ENCODE measurements at places on chromosomes 16 and 17.

- DNase-seq, result no peak
Measured at GRCh38 chr17:41730479-41730878, 4.0 kb downstream of the HAP1 start.

DNA sequence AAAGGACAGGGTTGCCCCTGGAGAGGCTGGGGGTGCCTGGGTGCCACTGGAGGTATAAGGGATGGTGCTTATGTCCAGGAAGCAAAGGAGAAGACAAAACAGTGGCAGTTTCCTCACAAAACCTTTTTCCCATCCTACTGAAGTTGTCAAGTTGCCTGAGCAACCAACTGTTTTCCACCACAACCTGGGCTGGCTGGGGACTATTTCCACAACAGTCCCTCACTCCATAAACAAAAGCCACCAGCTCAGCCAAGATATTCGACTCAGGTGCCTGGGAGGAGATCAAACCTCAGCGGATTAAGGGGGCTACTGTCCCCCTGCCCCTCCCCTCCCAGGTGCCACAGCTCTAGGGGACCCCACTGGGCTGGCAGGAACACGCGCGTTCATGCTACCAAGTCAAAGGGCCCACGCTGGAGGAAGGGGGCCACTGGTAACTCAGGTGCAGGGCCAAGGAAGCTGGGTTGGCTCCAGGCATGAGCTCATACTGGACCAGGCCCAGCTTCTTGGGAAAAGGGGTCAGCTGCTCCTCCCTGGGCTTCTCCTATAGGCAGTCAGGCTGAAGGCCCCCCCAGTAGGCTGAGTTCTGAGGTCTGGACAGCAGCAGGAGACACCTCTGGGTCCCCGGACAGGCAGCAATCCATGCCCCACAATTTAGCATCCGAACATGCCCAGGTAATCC, 45.7 kb upstream of the MRPS23 start:
- DNase-seq, result no peak

- no peak for DNase-seq
Measured at GRCh38 chr16:31486045-31486444, 3.1 kb downstream of the SLC5A2 start.

- DNase-seq, result no peak
Measured at GRCh38 chr17:80259457-80260068, 1.1 kb upstream of the RNF213 start.

DNA sequence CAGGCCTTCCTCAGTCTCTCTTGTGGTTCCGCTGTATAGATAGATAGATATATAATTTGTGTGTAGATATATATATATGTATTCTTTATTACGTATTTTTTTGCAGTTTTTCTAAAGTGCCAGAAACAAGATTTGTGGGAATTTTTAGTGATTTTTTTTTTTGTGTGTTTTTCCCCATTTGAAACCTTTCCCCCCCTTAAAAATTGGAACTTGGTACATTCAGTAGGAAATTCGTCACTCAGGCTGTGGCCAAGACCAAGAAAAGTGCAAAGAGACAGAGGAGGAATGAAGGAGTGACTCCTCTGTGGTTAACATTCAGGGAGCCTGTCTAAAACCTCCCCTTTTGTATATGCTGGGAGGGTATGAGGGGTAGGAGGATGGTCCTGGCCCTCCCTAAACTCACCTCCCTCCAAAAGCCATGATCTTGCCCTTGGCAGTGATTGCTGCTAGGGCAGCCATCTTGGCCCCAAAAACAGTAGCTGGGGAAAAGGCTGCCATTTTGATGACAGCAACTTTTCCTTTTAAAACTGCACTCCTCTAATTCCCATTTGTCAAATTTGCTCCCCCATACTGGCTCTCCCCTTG, 15.2 kb downstream of the CHRNB1 start:
- no peak for DNase-seq

DNA sequence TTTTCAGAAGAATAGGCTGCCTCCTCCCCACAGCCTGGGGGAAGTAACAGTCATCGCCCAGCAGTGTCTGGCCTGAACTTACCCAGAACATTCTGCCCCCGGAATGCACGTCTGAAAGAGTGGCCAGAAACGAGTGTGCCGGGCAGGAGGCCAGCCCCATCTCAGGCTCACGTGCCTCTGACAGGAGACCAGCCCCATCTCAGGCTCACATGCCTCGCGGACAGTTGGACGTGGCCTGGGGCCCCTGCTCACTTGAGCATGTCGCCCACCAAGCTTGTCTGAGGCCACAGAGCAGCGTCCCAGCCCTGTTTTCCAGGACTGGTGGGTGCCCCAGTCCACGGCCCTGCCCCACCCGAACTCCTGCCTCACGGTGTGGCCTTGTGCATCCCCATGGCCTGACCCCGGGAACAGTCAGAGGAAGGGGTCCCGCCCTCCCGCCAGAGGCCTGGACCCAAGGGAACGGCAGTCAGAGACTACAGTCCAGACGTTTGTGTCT, 16.3 kb upstream of the CDH15 start:
- no peak for DNase-seq

DNA sequence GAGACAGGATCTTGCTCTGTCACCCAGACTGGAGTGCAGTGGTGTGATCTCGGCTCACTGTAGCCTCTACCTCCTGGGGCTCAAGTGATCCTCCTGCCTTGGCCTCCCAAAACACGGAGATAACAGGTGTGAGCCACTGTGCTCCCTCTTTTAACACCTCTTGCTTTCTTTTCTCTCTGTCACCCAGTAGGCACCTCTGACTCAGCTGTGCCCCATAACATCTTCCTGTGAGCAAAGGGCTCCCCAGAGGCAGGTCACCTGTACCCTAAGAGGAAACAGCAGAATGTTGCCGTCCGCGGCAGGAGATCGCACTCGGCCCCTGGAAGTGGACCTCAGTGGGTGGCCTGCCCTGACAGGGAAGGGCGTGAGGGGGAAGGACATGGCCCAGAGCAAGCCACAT, 918 bp upstream of the NLRC3 start:
- DNase-seq, result no peak

DNA sequence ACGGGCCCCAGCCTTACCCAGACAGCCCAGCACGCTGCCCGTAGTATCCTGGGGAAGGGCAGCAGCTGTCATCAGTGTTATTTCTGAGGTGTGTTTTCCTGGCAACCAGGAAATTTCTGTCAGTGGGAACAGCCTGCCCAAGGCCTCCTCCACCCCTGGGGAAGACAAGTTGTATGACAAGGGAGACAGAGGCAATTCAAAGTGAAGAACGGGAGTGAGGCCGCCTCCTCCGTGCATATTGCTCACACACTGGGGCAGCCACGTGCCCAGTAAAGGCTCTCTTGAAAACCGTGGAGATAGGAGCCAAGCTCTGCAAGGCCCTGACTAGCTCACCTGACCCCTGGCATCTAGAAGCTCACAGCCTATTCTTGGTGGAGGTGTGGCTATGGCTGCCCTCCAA, 57.6 kb downstream of the RAI1 start:
- no peak for DNase-seq

GRCh38 chr16:54210452-54211125, 76.0 kb downstream of the IRX3 start:
- DNase-seq, result no peak

DNA sequence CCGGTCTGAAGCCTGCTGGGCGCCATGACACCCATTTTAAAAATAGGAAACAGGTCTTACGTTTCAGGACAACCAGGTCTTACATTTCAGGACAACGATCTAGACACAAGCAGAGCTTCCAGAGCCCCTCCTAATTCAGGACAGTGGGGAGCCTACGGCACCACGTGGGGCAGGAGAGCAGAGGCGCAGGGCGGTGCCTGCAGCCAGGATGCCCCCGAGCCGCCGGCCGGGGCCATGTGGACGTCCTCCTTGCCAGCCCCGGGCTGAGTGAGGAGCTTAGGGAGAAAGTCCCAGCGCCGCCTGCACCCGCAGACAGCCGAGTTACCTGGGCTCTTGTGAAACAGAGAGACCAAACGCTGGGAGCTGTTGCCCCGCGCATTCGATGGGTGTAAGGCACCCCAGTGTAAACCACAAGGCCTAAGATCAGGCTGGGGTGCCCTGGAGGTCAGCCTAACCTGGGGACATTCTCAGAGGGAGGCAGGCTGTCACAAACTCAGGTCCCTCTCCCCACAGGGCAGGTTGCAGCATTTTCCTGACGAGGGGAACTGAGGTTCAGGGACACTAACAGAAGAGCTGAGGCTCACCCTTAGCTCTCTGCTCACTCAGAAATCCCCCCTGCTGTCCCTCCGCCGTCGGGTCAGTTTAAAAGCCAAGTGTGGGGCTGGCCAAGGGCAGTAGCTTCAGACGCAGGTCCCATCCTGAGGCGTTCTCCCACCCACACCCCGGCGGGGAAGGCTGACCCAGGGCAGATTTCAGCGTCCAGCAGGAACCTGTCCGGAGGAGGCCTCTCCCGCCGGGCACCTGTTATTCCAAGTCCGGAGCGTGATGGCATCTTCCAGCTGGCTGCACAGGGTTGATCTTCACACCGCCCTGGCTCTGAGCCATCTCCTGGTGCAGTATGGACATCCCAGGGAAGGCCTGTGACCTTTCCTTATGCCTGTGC, 1.8 kb upstream of the NOTUM start:
- no peak for DNase-seq

All from NCI-H2107 (cell line).